ENCODE measurements at places on chromosomes 13 and 19. TPM values are rescaled to one million over a fixed set of nuclear protein-coding genes. Genes with fewer than 3 reads are reported as not detected.

DNA sequence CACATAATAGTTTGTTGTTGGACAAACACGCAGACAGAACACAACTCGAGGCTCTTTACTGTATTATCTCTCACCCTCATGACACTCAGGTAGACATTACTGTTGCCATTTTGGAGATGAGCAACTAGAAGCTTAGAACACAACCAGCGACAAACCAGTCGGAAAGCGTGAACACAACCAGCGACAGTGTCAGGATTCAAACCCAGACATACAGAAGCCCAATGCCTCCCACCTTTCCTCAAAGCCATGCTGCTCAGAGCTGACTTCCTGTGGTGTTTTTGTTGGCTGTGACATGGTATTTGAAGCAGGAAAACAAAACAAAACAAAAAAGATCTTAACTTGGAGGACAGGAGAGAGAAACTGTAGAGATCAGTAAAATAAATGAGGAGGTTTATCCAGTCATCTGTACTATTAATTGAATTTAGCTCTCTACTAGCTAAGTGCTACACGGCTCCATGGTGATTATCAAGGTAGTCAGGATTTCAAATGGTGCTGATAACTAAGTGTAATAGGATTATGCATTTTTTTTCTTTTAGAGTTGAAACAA, 92.1 kb downstream of the STARD13 start:
- DNase-seq, result no peak

The AMER2 gene
- 161 TPM for total RNA-seq

- no peak for DNase-seq
Measured at GRCh38 chr19:38989066-38989605, 13.6 kb upstream of the FBXO17 start.

DNA sequence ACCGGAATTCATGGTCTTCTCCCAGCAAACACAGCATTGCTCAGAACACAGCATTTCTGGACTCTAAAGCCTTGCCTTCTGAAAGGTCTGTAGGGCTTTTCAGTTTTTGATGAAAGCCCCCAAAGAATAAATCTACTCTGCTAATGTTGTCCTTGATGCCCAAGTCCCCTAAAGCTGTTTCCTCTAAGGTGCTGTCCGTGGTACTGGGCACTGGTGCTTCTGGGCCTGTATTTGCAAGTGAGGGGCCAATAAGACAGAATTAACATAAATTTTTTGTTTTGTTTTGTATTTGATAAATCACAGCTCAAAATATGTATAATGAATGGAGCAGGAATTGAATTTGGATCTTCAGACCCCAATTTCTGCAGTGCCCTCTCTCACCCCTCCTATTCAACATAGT, 12.1 kb upstream of the LGALS13 start:
- no peak for DNase-seq

The CHAMP1 gene
- total RNA-seq, result 7.8 TPM

DNA sequence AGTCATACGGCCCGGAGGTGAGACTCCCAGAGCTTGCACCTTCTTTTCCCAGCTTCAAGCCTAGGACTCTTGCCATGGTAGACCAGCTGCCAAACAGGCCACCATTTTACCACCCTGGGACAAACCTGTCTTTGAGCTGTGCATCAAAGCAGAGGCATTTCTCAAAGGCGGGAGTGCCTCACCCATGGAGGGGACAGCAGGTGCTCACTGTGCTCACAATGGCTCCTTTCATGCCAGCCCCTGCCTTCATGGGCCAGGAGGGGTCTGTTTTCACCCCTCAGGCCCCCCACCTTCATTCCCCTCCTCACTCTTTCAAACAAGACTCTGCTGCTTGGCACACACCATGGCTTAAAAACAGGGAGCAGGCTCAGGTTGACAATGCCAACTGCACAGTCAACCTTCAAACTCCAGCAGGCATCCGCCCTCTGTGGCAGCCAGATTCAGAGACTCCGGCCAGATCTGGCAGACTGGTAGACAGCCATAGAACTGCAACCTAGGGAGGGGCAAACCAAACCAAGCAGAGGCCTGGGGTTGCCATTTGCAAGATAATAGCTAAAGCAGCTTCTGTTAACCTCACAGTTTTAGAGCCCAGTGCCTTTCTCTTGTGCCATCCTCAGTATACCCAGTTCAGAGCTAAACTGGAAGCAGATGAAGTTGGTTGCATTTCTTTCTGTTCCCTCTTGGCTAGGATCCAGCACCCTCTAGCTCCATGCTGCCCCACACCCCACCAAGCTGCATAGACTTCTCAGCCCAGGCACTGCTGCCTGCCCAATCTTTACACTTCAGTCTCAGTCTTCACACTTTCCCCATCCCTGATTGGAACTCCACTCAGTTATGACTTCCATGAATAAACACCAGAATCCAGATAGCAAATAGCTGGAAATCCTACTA, 93.9 kb upstream of the SPATA13 start:
- DNase-seq, result no peak

DNA sequence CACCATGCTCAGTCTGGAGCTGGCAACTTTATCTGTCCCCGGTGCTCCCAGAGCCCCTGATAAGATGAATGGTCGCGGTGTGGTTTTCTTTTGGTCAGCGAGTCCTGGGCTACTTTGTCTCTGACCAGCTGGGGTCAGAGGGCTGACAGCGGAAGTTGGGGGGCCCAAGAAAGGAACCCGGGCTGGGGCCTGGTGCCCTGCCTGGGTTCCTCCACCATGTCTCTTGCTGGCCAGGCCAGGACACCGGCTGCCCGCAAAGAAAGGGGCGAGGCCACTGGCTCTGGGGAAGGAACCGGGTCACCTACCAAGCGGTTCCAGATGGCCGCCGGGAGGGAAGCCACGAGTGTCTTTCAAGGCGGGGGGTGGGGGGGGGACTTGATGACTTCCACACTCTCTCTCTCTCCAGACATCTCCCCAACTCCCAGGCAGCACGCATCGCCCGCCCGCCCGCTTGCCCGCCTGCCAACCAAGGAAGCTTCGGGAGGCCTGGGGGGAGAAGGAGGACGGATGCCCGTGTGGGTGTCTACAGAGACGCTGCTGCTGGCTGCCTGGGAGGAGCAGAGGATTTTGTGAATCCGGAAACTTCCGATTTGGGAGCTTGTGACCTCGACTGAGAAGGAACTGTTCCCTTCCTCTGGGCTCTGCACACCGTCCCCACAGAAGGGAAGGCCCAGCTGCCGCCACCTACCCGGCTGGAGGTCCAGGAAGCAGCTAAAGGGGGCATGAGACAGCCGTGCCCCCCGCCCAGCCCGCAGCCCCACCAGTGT, 1.1 kb downstream of the PIP5K1C start:
- DNase-seq, result peak; percentile 70

GRCh38 chr19:35693835-35694599, 10.3 kb upstream of the ZBTB32 start:
- peak; percentile 70 for DNase-seq

- peak; percentile 27 for DNase-seq
Measured at GRCh38 chr19:55451965-55452748, 9.1 kb upstream of the SHISA7 start.

- DNase-seq, result no peak
Measured at GRCh38 chr19:42528354-42529247, at the start of gene CEACAM1. TSS of gene CEACAM1 (minus strand) at chr19:42528481. CDS start at chr19:42528374, 107 bp downstream.

- no peak for DNase-seq
Measured at GRCh38 chr13:44237881-44238421, 135.7 kb upstream of the SERP2 start.

The RFC3 gene
- 21.5 TPM for total RNA-seq

GRCh38 chr13:91355099-91355825, 7.8 kb downstream of the MIR17HG start:
- no peak for DNase-seq

DNA sequence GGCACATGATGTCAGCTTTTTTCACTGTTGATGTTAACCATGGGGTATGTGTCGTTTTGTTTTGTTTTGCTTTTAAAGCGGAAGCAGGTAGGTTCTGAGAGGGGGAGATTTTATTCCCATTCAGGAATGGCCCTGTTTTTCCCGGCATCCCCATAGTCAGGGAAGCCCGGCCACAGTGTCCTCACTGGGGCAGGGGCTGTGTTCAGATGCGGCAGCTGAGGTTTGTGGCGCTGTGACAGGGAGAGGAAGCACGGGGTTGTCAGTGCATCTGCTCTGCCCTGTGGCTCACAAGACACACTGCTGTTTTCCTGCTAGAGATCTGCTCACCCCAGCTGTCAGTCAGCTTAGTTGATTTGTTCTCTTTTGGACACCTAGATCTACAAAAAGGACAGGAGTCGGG, 27.6 kb downstream of the ANKRD27 start:
- no peak for DNase-seq

GRCh38 chr13:77528834-77529500, 6.5 kb upstream of the SCEL start:
- no peak for DNase-seq

- DNase-seq, result no peak
Measured at GRCh38 chr13:107422421-107422820, 792.9 kb downstream of the LIG4 start.

DNA sequence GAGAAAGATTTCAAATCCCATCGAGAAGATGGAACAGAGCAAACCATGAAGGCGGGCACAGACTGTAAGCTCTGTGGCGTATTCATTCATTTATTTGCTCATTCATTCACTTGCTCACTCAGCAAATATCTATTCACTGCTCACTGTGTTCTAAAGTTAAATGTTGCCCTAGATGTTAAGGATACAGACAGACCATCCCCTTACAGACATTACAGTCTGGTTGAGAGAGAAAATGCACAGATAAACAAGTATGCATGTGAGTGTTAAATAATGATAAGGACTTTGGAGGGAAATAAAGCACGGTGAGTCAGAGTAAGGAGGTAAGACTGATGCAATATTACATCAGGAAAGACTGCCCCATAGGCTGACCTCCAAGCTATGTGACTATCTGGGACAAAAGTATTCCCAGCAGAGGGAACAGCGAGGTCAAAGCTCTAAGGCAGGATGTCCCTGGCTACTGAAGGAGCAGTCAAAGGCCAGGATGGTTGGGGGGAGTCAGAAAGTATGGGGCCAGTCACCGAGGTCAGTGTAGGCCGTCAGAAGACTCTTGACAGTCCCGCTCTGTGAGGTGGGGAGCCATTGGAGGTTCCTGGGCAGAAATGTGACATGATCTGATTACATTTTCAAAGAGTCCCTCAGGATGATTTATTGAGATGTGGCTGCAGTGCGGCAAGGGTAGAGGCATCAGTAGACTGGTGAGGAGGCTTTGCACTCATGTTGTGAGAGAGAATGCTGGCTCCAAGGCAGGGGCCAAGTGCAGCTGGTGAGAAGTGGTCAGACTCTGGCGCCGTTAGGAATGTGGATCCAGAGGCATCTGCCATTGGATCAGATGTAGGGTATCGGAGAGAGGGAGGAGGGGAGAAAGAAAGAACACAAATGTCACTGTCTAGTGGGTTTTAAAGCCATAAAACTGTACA, 37.9 kb downstream of the MBNL2 start:
- DNase-seq, result no peak

- no peak for DNase-seq
Measured at GRCh38 chr13:112198396-112199010, 131.6 kb downstream of the SOX1 start.

DNA sequence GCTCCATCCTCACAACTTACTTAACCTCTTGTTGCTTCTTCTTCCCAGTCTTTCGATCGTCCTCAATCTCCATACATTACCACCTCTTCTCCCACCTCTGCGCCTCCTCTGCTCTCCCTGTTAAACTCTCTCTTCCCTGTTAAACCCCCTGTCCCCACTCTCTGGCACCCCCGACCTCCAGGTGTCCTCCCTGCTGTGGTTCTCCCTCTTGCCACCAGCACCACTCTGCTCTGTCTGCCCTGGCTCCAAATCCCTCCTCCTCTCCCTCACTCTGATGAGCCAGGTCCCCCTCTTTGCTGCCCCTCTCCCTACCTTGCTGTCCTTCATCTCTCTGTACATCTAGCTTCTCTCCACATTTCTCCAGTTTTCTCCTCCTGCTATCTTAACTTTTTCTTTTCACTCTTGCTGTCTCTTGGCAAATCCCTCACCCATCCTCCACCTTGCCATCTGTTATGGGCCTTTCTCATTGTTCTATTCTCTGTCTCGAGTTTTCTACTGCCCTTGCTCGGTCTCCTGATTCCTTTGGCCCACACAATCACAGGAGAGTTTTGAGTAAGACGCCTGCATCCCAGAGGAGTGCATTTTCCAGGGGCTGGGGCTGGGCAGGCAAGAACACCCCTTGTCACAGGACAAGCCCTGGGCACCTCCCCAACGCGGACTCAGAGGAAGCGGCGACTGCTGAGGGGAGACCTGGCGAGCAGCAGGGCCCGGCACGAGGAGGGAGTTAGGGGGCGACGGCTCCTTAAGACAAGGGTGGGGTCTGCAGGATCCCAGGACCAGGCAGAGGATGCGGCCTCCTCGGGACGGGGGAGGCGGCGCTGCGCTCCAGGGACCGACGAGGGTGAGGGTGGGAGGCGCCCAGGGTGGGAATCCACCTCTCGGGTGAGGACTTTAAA, 21.4 kb upstream of the ERVV-1 start:
- DNase-seq, result no peak

- no peak for DNase-seq
Measured at GRCh38 chr13:53856573-53857195, 828.1 kb downstream of the OLFM4 start.

- no peak for DNase-seq
Measured at GRCh38 chr19:8413629-8413995, 507 bp downstream of the MARCHF2 start.

DNA sequence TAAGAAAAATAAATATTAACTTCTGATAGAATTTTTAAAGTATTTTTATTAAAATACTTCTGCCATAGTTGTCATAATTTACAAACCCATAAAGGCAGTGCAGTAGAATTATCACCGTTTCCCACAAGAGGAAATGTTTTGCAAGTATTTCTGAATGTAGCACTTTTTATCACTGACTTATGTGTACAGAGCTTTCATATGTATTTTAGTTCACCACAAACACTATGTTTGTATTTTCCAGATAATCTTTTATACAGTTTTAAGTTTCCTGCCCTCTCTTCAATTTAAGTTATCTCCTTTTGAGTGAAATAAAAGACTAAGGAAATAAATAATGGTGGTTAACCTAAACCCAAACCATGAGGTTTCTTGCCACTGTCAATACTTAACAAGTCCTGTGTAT, 24.2 kb downstream of the MIPEP start:
- no peak for DNase-seq

- DNase-seq, result no peak
Measured at GRCh38 chr13:98766697-98767096, 14.2 kb upstream of the SLC15A1 start.

The ZNF729 gene
- not detected for total RNA-seq

The ZNF100 gene
- 15.1 TPM for total RNA-seq

The ZNF561 gene
- 44.6 TPM for total RNA-seq

The SPINT2 gene
- 73.9 TPM for total RNA-seq

The ZNF155 gene
- 13.9 TPM for total RNA-seq

DNA sequence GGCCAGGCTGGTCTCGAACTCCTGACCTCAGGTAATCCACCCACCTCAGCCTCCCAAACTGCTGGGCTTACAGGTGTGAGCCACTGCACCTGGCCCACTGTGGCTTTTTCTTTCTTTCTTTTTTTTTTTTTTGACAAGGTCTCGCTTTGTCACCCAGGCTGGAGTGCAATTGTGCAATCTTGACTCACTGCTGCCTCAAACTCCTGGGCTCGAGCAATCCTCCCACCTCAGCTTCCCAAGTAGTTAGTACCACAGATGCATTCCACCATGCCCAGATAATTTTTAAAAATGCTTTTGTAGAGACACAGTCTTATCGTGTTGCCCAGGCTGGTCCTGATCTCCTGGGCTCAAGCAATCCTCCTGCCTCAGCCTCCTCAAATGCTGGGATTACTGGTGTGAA, 12.1 kb upstream of the FCGBP start:
- no peak for DNase-seq

All from occipital lobe (tissue), 3 donors.